ENCODE measurements at places on chromosomes 3 and 15.

- DNase-seq: no peak
Observed at GRCh38 chr3:48180531-48181253, 7.5 kb downstream of the CDC25A start.

- no peak for DNase-seq
Observed at GRCh38 chr3:46080969-46081345, 53.7 kb upstream of the XCR1 start.

GRCh38 chr3:110198717-110199587, 861.6 kb upstream of the DPPA4 start:
- DNase-seq: no peak

- DNase-seq: no peak
Observed at GRCh38 chr3:67781218-67781617, 126.8 kb upstream of the SUCLG2 start.

GRCh38 chr15:57740048-57740447, 33.5 kb downstream of the POLR2M start:
- DNase-seq: no peak

DNA sequence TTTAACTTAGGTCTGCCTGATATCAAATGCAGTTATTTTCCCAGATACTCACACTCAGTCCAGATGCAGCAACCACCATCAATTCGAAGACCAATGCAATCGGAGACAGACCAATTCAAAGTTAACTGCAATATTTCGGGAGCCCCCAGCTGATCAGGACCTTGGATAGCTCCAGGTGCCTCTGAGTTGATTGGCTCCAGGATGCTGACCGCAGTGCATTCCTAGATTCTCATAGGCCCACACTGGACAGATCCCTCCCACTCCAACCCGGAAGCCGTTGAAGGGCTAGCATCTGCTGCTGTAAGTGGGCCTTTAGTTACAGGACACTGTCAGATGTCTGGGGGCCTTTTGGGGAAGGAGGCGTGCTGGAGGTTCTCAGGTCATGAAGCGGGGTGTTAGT, 89.5 kb upstream of the ATP2B2 start:
- no peak for DNase-seq

DNA sequence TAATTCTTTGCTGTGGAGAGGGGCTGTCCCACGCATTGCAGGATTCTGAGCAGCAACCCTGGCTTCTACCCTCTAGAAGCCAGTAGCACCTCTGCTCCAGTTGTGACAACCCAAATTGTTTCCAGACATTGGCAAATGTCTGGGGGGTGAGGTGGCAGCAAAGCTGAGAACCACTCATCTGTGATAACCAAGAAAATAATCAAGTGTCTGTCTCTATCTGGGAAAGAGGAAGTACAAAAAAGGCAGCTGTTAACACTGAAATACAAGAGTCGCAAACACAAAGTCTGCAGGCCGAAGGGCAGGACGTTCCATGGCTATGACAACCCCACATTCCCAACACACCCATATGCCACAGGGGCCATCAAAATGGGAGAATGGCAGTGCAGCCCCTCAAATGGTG, 42.2 kb upstream of the GNB5 start:
- DNase-seq: no peak

DNA sequence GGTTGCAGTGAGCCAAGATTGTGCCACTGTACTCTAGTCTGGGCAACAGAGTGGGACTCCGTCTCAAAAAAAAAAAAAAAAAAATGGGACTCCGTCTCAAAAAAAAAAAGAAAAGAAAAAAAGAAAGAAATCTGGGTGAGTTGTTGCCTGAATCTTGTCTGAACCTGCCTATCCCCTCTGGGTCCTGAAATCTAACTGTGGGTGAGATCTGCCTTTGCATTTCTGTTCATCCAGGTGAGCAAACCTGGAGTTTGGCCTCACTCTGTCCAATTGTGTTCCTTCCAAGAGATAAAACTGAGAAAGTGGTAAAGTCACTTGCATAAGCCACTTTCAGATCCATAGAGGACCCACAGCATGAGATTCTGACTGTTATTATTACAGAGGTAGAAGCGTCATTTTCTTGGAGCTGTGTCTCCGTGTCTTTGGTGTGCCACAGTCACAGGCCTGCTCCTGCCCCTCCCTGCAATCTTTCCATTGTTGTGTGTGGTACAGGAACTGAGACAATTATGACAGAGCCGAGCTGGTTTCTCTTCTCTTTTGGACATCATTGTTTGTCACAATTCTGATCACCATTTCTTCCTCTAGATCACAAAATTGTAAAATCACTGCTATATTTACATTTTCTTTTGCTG, 235.9 kb downstream of the LPP start:
- DNase-seq: no peak

DNA sequence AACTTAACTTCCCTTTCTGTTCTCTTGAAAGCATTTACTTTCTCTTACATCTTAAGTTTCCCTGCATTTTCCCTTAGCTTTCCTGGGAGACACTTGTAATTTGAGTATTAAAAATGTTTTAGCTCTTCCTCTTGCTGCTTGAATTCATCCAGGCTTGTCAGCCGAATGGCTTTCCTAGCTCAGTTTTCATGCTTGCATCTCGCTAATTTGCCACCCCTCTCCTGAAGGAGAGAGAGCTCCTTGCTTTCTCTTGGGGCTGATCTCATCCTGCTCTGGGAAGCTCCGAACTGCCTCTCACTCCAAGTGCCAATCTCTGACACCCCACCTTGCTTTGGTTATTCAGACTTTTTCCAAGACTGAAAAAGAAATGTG, 374.6 kb upstream of the TBL1XR1 start:
- DNase-seq: no peak

DNA sequence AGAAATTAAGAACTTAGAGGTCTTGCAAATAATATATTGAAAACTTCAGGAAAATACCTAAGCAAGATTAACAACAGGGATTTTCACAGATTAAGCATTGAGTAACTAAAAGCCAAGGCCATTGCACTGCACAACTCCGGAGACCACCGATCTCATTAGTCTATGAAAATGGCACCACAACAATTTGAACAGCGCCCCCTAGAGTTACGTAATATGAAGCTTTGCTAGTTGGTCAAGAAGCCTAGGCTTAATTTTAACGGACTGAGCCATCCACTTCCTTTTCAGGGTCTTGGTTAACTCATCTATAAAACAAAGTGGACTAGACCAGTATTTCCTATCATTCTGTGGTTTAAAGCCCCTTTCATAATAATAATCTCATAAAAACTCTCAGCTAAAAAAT, 24.8 kb downstream of the TMEM212 start:
- DNase-seq: no peak

DNA sequence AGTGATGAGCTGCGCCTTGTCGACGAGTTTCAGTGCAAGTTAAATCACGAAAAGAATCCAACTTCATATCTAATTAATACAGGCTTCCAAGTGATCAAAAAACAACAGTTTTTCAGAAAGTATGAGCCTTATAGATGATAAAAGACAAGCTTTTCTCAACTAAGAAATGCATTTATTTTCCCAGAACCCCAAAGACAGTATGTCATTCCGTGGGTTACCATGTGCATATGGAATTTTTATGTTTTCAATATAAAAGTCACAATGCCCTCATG, 442.8 kb downstream of the MAGI1 start:
- no peak for DNase-seq

DNA sequence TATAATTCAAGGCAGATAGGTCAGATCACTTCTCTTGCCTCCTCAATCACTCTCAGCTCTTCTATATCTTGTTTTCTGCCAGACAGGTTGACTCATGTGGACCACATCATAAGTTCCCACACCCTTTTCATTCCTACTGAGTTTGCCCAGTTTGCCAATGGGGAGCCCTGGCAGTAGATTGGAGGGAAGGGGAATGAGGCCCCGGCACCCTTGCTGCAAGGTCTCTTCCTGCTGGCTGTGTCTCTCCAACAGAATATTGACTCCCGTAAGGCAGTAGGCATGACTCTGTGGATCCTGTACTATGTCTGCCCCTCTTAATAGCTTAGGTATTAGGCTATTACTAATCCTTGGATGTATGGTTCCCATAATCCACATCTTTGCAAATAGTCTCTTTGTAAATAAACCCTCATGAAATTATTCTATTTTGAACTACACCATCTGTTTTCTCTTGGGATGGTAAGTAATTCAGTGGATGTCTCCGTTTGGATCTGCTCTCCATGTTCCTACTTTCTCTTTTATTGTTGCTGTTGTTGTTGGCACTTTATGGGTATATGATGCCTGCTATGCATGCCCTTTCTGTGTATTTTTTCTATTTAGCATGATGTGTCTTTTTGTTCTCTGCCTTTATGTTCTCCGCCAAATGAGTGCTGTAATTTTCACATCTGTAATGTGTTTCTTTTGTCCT, 65.5 kb upstream of the DCBLD2 start:
- DNase-seq: no peak

DNA sequence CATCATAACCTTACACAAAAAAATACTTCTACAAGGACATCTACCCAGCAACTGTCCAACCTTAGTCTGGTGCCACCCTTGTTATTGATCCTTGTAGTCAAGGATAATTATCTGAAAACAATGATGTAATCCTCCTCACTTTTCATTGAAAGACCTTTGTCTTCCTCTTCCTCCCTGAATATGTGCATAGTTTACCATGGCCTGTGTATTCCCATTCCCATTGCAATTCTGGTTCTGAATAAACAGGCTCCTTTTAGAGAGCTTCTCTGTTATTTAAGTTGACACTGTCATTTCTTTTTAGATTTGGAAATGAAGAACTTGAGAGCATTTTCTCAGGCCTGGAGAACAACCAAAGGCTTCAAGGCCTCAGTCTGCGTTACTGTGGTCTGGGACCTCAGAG, 53.3 kb upstream of the RNF7 start:
- DNase-seq: no peak

DNA sequence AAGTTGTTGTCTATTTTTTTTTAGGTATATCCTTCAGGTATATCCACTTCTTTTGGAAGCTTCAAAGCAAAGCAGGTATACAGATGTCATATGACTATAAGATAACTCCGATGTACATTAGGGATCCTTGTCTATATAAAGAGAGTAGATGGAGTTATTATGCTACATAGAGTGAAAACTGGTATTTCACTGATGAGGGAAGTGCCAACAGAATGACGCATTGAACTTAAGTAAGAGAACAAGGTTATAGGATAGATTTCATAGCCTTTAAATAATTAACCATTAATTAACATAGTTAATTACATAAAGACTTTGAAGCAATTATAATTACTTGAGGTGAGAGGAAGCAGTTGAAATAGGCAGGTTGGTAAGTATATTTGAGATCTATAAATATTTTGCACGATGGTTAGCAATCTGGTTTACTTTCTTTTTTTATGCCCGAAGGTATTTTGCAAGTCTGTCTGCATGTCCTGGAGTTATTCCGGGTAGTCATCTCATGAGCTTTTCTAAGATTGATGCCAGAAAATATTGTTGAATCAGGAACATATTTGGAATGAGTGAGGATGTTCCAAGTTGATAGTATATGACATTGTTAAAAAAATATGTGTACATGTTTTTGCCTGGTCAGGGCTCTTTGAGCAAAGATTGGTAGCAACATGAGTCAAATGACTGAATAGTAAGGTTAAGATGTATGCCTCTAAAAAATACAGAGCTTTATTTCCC, 299.5 kb upstream of the KCNMB2 start:
- DNase-seq: no peak

DNA sequence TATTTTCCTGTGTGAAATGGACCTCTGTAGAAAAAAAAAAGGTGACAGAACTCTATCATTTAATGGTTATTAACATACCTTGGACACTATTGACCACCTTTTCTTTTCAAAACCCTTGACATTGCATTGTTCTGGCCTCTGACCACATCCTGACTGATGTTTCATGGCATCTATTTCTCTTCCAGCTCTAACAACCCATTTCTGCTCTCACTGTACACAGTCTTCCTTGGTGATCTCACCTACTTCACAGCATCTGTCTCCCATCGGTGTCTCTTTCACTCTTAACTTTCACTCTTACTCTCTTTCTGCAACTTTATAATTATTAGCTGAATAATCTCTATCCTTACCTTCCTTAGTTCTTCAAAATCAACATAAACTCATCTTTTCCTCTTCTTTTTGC, 217.4 kb upstream of the CD96 start:
- no peak for DNase-seq

DNA sequence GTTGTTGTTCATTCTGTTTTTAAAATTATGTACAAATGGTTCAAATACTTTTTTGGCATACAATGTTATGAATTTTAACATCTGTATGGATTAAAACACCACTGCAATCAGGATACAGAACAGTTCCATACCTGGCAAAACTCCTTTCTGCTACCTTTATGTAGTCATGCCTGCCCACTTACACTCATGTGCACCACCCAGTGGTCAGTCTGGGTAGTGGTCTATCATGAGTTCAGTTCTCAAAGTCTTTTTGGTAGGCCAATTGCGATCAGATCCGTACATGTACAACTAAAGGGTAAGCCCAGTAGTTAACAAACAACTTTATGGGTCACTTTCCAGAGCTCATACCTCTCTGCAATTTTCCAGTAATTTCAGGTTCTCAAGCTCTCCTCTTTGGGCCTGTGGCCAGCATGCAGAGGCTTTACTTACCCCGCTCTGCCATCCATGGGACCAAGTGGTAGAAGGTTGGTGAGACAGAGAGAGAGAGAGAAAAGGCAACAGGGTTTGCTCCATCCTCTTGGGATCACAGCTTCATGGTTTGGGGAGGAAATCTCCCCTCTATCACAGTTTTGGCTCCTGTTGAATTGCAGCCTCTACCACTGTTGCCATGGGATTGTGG, 63.9 kb upstream of the FAM98B start:
- DNase-seq: peak; percentile 30

DNA sequence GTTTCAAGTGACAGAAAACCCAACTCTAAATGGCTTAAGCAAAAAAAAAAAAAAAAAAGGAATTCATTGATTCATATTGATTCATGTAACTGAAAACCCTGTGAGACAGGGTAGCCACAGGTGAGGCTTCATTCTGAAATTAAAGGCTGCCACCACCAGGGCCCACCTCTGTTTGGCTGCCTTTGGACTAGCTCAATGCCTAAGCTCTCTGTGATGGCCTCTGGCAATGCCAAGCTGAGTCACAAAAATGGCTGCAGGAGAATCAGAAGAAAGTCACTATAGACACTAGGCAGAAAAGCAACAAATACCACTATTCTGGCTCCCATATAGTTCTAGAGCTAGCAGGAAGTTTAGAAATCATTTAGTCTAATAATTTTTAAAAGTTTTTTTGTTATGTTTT, 38.2 kb upstream of the GYG1 start:
- no peak for DNase-seq

DNA sequence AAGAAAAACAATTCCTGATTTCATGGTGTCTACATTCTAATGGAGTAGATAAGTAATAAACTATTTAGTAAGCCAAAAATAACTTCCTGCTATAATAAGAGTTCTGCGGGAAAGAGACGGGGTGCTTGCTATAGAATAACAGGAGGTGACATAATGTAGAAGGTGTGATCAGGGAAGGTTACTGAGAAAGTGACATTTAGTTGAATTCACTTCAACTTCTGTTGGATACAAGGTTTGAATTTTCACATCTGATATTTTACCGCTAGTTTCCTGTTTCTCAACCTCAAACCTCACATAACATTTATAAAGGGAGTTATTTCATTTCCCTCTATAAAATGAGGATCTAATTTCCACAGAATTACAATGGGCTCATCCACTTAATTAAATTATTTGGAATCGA, 102.3 kb upstream of the GBE1 start:
- DNase-seq: no peak

DNA sequence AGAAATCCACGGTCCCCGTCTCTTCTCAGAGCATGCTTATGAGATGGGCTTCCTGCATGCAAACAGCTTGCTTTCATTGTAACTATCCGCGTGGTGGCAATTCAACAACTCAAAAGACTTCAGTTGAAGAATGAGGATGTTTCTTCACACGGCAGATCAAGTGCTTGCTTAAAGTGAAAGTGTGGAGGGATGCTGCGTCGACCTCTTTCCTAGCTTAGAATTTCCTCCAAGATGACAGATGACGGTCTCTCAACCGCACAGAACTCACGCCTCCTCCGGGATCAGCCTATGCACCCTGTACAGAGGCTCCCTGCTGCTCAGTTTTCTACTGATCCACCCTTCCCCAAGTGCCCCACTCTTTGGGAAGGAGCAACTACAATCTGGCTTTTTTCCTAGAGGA, 47.8 kb downstream of the PCSK6 start:
- DNase-seq: no peak
